ENCODE measurements at places on chromosomes 6 and 20. TPM values are rescaled to one million over a fixed set of nuclear protein-coding genes. Genes with fewer than 3 reads are reported as not detected.

- no peak for DNase-seq
Observed at GRCh38 chr20:20754714-20755113, 42.3 kb upstream of the RALGAPA2 start.

GRCh38 chr6:63609231-63609630 lies 26.4 kb upstream of the PHF3 start:
- DNase-seq: no peak

GRCh38 chr6:156337801-156338200 lies 439.4 kb upstream of the ARID1B start:
- no peak for DNase-seq

- DNase-seq: no peak
Observed at GRCh38 chr20:17824676-17825251, 125.0 kb downstream of the BANF2 start.

- no peak for DNase-seq
Observed at GRCh38 chr6:148388521-148388920, 45.9 kb downstream of the SASH1 start.

TMEM30A gene
- 130 TPM for total RNA-seq

CGA gene
- not detected for total RNA-seq
